ENCODE measurements at places on chromosomes 12 and 14.

- no peak for DNase-seq
Observed at GRCh38 chr12:75937486-75937885, 94.1 kb downstream of the PHLDA1 start.

GRCh38 chr14:51012055-51012454 lies 67.8 kb upstream of the PYGL start:
- no peak for DNase-seq

DNA sequence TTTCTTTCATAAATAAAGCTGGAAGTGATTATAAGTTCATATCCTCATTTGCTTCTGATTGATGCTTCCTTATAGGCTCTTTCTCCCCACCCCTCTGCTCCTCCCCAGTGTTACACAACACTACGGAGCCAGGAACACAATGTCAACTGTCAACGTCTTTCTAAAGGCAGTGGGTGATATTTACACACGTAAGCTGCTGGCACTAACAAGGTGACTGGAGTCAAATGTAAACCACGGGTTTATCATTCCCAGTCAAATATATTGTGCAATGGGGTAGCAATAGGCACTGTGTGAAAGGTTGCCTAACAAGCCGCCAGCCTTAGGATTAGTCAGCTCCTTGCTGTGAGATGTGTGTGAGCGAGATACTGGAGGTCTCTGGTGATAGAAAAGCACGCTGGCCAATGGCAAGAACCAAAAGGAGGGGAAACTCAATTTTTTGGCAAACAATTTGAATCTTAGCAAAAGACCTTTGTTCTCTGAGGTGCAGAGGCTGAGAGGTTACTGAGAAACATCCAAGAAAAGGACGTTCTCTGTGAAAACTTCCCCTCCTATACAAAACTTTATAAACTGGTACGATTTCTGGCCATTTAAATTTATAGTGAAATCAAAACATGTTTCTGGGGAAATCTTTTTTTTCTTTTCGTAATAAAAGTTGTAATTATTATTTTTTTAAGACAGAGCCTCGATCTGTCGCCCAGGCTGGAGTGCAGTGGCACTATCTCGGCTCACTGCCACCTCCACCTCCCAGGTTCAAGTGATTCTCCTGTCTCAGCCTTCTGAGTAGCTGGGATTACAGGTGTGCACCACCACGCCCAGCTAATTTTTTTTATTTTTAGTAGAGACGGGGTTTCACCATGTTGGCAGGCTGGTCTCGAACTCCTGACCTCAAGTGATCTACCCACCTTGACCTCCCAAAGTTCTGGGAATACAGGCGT lies 22.3 kb upstream of the HECTD1 start:
- DNase-seq = no peak

DNA sequence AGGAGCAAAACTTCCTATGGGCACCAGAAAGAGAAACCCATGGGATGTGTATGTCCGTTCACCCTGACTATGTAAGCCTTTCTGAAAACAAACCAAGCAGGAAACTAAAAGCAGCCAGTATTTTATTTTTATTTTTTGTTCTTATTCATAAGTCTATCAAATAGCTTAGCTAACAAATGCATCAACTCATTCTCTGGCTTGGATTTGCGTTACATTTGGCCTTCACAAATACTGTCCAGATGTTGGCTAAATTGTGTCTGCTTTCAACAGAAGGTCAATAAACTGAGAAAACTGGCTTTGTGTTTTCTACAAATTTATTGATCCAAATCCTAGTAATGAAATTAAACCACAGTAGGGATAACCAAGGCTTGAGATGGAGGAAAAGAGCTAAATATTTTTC lies 379.0 kb downstream of the NOVA1 start:
- no peak for DNase-seq

DNA sequence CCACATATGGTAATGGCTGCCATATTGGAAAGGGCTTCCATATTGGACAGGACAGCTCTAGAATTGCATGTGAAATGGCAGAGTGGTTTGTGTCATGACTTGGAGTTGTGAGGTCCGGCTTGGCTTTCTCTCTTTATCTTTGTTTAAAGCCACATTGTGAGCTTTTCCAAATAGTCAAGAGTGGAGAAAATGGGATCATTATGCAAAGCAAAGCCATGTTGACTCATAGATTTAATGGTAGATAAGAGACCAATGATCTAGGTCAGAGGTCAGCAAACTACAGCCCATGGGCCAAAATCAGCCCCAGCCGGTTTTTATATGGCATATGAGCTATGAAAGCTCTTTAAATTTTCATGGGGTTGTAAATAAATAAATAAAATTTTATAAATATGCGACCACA lies 449.1 kb downstream of the BCL11B start:
- no peak for DNase-seq

- DNase-seq = no peak
Observed at GRCh38 chr12:20963762-20964161, 153.3 kb downstream of the SLCO1B3 start.

DNA sequence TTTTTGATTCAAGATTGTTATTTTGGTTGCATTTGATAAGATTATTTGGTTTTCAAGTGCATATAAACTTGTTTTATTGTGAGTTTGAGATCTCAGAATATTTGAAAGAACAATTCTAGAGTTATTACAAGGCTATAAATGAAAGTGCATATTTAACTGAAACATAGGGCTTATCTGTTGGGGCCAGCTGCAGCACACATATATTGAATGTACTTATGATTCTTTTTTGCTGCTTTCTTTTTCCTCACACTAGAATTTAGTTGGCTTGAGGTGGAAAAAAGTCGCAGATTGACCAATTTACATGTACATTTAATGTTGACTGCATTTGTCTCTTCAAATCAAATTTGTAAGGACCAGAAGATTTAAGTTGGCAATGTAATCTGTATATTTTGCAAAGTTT lies 88.0 kb downstream of the PCNX1 start:
- no peak for DNase-seq

GRCh38 chr14:59176765-59177164 lies 11.7 kb upstream of the DAAM1 start:
- DNase-seq = no peak

- DNase-seq = no peak
Observed at GRCh38 chr12:54941659-54942058, 42.9 kb downstream of the TESPA1 start.

GRCh38 chr14:49975799-49976198 lies 82.9 kb downstream of the ARF6 start:
- no peak for DNase-seq

- DNase-seq = no peak
Observed at GRCh38 chr14:99875836-99876235, 82.6 kb downstream of the EML1 start.

GRCh38 chr14:51658441-51659173 lies 6.9 kb downstream of the FRMD6 start:
- no peak for DNase-seq

DNA sequence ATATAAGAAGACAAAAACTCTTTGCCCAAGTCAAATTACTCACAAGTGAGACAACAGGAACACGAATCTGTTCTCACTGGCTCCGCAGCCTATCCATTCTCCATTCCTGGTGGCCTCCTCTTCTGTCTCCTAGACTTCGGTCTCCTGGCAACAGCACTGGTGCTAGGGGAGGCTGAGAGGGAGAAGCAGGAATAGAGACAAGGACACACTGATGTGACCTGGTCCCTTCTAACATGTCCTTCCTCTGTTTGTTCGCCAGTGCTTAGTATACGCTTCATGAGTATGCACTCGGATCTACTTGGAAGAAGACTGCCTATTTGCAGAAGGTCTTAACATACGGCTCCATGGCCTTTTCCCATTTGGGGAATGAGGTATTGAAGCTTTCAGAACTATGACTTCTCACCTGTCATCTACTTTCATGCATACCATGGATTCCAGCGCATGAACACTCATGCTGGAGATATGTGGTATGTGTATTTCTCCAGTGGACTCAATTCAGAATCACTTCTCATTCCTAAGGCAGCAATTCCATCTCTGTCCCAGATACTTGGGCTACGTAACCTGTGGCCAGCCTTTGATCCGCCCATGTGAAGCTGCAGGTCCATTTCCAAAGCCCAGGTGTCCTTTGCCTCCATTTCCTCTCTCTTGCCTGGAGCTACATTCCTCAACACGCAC lies 33.9 kb downstream of the BHLHE41 start:
- no peak for DNase-seq

DNA sequence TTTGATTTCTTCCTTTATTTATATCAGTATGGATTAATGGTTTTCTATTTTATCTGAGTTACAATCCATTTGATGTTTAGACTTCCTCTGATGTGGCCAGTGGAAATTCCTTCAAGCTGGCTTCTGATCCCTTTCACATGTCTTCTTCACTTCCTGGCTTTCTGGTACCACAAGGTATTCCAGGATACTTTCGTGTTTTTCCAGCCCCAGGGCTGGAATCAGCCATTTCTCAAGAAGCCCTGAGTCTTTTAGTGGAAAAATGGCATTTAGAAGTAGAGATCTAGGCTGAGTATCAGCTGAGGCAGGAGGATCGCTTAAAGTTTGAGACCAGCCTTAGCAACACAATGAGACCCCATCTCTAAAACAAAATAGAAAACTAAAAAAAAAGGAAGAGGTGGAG lies 93.3 kb downstream of the FIGNL2 start:
- DNase-seq = no peak

- DNase-seq = no peak
Observed at GRCh38 chr12:46910830-46911229, 85.0 kb upstream of the SLC38A4 start.

- DNase-seq = no peak
Observed at GRCh38 chr14:63288853-63289252, 29.9 kb downstream of the GPHB5 start.

GRCh38 chr14:36822685-36823084 lies 161.0 kb downstream of the PAX9 start:
- no peak for DNase-seq

- no peak for DNase-seq
Observed at GRCh38 chr14:59274991-59275391, 86.5 kb downstream of the DAAM1 start.

DNA sequence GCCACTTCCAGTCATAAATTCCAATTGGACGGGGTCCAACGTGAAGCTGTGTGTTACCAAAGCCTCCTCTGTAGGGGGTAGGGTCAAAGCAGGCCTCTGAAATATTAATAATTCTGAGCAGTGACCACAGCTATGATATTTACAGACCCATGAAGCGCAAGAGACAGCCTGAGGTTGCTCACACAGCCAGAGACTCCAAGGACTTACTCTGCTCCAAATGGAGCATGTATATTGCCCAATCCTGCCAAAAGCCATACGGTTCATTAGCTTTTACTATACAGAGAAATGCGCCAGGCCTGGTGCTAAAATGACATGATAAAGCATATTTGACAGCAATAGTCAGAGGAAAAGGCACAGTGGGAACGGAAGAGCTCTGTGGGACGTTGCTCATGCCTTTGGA lies 151.3 kb downstream of the PAH start:
- DNase-seq = no peak

GRCh38 chr14:102770147-102771123 lies 6.8 kb upstream of the TRAF3 start:
- DNase-seq = no peak

DNA sequence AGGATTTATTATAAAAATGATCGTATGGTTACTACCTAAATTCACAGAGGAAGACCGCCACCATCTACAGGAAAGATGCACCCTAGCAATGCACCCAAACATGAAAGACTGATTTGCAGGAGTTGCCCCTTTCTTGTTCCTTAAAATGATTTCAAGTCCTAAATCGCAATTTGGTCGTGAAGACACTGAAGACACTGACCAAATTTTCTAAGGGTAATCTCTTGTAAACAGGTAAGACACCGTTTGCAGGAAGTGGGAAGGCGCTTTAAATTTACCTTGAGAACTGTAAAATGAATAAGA lies 1.0 kb downstream of the SOS2 start:
- DNase-seq = no peak

DNA sequence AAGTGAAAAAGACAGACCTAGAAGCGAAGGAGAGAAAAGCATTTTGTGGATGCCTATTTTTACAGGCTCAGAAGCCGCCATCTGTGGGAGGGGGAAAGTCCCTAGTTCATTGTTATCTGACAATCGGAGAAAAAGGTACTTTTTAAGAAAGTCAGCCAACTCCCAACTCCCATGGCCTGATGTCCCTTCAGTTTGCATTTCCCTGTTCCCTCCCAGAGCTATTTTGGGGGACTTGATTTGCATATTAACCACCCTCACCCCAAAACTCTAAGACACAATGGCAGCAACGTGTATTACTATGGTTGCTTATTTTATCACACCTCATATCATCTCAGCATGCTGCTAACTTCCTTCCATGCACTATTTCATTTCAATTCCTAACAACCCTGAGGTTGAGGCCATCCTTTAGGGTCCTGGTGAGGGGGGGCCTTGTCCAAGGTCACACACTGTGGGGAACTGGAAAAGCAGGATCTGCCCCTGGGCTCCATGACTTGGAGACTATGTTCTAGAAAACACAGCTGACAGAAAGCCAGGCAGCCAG lies 18.7 kb downstream of the HVCN1 start:
- no peak for DNase-seq

- DNase-seq = no peak
Observed at GRCh38 chr12:108868781-108869180, 11.1 kb upstream of the DAO start.

DNA sequence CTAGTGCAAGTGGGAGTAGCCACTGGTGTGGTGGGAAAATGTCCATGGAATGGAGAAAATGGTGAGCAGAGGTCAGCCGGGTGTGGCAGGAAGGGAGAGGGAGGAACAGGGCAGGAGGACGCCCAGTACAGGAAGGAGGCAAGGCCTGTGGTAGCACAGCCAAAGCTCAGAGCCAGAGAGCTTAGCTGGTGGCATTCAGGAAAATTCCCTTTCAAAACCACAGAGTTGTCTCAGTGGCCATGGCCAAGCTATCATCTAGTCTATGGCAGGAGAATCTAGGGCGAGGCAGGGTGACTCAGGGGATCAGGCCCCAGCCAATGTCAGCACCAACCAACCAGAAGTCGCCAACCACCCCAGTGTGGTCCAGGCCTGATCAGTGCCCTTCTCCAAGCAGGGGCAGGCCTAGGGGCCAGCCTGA lies 67.7 kb upstream of the DDX11 start:
- no peak for DNase-seq

GRCh38 chr14:35180179-35180578 lies 57.8 kb downstream of the PRORP start:
- DNase-seq = no peak

GRCh38 chr14:100471441-100472093 lies 115.7 kb downstream of the BEGAIN start:
- DNase-seq = no peak

DNA sequence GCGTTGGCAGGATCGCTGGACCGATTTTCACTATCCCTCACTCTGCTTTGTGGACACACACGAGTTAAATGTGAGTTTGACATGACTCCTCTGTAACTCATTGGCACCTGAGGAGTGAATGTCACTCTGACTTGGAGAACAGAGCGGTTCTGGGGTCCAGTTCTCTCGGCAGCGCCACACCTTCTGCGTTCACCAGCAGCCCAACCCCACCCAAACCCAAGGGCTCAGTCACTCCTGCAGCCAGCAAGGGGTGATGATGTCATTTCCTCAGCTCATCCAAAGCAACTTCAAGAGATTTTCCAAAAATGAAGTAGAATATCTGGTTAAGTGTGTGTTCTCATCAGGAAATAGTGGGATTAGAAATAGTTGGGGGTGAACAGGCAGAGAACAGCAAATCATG lies 36.3 kb downstream of the ADGRD1 start:
- DNase-seq = no peak

GRCh38 chr14:77130386-77130785 lies 11.2 kb downstream of the ZDHHC22 start:
- no peak for DNase-seq

Measured in activated T-helper 1 cell treated with anti-CD3 and anti-CD28 coated beads, Interleukin-2, amount 50 U/mL, for 16 hours (primary cell).